CD4-positive, alpha-beta T cell (primary cell): ENCODE measurements at places on chromosomes 3 and 15.

DNA sequence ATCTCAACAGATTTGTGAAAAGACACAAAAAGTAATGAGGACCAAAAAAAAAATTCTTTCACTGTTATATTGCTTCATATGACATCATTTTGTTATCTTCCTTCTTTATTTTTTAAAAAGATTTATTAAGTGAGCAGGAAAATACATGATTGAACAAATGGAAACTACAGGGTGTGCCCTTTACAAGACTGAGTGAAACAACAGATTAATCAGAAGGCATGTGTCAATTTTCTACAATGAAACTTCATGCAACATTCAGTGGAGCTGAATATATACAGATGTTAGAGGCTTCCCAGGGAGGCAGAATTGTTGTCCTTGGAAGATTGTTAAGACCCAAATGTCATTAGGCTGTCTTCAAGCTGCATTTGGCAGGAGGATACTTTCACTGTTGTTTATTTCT is 28.4 kb upstream of the SLC2A2 start:
- DNase-seq, result no peak

GRCh38 chr3:81485444-81485865 is 276.0 kb downstream of the GBE1 start:
- no peak for DNase-seq

GRCh38 chr15:89448825-89449224 is 47.6 kb downstream of the RHCG start:
- no peak for DNase-seq

GRCh38 chr15:70436428-70436827 is 326.9 kb downstream of the UACA start:
- no peak for DNase-seq

- no peak for DNase-seq
Measured at GRCh38 chr15:58606577-58607080, 142.9 kb downstream of the ADAM10 start.

GRCh38 chr3:71328926-71329325 is 254.6 kb downstream of the FOXP1 start:
- no peak for DNase-seq

DNA sequence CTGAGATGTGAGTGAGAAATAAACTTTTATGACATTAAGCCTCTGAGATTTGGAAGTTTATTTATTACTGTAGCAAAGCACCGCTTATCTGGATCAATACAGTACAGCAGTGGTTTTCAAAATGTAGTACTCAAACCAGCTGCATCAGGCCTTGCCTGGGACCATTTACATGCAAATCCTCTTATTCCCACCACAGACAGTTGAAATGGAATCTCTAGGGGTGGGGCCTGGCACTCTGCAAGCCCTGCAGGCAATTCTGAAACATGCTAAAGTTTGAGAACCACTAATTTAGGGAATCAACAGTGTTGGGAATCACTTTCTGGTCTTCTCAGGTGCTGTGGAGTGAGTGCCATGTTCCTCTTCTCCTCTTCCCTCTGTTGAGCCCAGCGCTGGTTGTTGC is 77.8 kb upstream of the TAMM41 start:
- DNase-seq, result no peak

GRCh38 chr3:61414456-61414855 is 146.9 kb upstream of the PTPRG start:
- no peak for DNase-seq
